Activated naive CD4-positive, alpha-beta T cell treated with anti-CD3 and anti-CD28 coated beads, Interleukin-2, amount 50 U/mL, for 16 hours (primary cell): ENCODE measurements at places on chromosomes 2 and 18.

- DNase-seq = no peak
Observed at GRCh38 chr2:12424809-12425208, 291.9 kb upstream of the TRIB2 start.

DNA sequence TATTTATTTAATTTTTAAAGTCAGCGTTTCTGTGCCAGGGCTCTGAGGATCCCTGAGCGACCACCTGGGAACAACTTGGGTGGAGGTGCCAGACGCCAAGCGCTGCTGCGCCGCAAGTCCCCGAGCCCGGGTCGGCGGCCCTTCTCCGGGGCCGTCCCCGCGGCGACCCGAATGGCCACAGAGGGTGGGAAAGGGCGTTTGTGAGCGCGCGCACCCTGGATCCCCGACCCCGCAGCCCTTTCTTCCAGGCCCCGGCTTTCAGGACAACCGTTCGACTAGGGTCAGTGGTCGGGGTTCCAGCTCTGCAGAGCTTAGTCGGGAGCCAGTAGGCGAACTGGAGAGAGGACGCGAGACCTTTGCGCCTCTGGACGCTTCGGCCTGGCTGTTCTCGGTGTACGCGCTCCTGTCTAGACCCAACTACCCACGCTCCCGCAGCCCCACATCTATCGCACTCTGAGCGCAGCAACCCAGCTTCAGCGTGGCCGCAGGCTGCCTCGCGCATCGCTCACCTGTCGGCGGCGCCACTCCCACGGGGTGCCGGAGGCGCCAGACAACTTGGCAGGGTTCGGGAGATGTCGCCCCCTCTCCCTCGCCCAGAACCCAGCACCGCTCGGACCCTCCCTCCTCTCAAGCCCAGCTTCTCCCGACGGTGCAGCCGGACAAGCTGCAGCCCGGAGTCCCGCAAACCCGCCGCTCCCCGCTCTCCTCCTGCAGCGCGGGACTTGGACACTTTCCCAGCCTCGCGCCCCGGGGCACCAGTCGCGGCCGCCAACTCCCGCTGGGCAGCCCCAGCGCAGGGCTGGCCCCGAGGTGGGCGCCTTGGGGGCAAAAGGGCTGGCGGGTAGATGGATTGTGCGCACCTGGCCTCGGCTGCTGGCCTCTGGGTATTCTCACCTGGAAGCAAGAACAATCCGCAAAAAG lies 758 bp downstream of the LYPD1 start:
- no peak for DNase-seq

GRCh38 chr2:70596739-70597138 lies 43.1 kb upstream of the TGFA start:
- DNase-seq = no peak

DNA sequence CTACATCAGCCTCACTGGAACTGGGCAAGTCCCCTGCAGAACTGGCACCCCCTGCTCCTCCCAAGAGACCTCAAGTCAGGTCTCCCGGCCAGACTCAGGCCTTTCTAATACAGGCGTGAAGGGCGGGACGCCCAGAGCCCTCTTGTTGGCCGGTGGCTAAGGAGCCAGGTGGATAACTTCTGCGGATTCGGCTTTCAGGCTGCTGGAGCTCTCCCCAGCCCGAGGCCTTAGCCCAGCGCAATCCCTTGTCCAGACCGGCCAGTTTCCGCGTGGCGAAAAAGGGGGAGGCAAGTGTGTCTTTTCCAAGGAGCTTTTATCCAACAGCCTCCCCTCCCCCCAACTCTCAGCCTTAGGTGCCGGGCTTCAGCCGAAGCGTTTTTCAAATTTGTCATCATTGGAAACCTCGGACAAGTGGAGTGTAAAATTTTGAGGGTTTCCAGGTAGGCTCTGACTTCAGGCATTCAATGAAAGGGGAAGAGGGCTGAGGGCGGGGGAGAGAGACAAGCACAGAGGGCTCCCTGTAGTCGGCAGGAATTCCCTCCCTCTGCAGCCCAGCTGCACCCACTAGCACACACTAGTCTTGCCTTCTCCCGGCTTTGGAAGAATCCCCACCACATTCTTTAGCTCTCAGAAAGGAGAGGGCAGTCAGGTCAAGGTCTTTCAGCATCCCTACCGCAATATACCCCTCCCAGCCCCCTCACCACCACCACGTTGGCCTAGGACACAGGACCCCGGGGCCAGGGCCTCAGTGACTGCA lies 9.5 kb upstream of the SATB2 start:
- DNase-seq = no peak

GRCh38 chr2:68742626-68743415 lies 8.2 kb downstream of the ARHGAP25 start:
- DNase-seq = no peak

- no peak for DNase-seq
Observed at GRCh38 chr2:133713049-133713580, 144.9 kb upstream of the NCKAP5 start.

- DNase-seq = no peak
Observed at GRCh38 chr2:230226051-230226551, 565 bp downstream of the SP140 start.

DNA sequence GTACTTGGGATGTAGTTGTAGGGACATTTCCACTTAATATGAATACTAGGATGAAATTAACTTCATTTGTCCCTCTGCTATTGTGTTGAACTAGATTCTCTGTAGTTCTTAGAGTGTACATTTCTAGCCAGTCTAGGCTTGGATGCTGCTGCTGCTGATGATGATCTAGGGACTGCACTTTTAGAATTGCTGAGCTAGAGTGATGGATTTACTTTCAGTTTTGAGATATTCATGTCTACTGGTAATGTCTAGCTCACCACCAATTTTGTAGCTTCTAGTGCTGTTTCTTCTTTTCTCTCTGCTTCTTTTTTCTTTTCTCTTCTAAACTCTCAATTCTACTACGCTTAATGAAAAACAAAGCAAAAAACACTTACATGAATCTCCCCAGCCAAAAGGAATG lies 49.4 kb downstream of the MRPS9 start:
- DNase-seq = no peak

GRCh38 chr2:191832668-191833067 lies 14.2 kb downstream of the CAVIN2 start:
- no peak for DNase-seq

- DNase-seq = peak; percentile 13
Observed at GRCh38 chr2:105328281-105329196, 996 bp downstream of the TGFBRAP1 start.

DNA sequence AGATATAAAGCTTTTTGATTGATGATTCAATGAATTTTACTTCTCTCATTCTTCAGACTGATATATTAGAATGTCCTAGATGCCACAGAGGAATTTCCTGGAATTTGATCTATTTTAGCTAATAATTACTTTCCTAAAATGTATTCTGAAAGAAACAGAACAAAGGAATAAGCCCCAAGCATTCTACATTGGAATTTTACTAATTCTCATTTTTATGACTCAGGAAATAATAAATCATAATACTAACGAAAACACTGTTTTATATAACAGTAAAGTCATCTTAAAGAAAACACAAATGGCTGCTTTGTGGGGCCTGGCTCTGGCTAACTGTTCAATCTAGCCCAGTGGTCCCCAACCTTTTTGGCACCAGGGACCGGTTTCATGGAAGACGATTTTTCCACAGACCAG lies 68.6 kb upstream of the LPIN2 start:
- no peak for DNase-seq

DNA sequence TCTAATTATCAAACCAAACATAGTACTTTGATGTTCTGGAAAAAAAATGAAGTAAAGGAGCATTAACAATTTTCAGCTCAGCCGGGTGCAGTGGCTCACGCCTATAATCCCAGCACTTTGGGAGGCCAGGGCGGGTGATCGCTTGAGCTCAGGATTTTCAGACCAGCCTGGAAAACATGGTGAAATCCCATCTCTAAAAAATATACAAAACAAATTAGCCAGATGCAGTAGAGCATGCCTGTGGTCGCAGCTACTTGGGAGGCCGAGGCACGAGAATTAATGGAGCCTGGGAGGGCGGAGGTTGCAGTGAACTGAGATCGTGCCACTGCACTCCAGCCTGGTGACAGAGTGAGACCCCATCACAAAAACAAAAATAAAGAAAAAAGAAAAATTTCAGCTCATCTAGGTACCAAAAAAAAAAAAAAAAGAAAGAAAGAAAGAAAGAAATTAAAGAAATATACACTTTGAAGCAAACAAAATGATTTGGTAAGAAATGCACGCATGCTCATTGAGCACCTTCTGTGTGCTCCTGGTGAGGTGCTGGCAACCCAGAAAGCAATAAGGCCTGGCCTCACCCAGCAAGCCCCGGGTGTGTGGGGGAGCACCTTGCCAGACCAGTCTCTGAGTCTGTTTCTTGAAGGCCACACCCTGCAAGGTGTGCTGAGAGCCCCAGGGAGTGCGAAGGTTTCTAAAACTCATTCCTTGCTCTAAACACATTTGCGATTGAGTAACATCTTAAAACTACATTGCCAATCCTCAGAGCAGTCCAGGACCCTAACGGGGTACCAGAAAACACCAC lies 133.5 kb downstream of the TFCP2L1 start:
- no peak for DNase-seq

DNA sequence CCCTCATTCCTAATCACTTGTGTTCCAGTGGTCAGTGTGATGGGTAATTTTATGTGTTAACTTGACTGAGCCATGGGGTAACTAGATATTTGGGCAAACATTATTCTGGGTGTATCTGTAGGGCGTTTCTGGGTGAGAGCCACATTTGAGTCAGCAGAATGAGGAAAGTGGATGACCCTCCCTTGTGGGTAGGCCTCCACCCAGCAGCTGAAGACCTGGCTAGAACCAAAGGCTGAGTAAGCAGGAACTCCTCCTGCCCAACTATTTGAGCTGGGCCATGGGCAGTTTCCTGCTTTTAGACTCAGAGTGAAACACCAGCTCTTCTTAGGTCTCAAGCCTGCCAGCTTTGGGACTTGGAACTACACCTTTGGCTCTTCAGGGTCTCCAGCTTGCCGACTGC lies 141.8 kb downstream of the ACKR3 start:
- no peak for DNase-seq

DNA sequence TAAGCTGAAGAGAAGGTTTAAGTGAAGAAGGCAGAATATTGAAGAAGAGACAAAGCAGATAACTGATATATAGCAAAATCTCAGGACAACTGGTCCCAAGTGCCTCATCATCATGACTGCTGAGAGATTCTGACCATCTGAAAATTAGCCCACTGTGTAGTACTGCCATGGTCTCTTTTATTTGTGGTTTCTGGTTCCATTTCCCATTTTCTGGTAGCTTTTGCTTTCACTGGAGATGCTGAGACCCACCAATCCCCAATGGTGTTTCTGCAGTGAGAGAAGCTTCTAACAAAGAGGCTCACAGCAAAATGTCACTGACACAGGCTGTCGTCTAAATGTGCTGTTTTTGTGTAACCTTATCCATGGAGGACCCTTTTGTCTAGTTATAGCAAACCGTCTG lies 79.5 kb downstream of the TMEM163 start:
- no peak for DNase-seq

DNA sequence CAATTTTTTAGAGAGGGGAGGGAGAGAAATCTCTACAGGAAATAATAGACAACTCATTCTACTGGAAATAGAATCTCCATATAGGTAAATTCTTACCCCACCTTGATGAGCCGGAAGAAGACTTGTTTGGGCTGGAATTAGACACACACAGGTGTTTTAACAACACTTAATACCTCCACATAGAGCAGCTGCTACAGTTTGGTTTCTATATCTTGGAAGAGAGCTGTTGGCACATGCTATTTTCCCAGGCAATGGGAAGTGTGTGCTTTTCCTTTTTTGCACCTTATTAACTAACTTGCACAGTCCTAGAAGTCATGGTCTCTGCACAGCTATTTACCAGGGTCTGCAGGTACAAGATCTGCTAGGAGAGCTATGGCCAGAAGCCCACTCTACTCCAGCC lies 73.7 kb downstream of the SATB2 start:
- DNase-seq = no peak

DNA sequence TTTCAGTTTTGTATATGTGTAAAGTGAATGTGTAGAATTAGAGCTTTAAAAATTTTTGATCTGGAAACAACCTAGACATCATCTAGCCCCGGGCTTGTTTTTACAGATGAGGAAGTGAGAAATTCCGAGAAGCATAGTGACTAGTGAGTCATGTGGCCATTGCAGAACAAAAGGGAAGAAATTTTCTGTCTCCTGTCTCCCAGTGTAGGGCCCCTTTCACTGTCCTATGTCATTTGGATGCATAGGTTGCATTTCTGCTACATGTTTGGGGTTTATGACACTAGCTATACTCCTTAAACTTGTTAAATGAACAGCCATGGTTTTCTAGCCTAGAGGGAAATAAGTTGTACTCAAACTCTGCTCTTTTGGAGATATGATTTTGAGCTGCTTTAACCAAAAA lies 84.6 kb downstream of the PLCL1 start:
- DNase-seq = no peak

DNA sequence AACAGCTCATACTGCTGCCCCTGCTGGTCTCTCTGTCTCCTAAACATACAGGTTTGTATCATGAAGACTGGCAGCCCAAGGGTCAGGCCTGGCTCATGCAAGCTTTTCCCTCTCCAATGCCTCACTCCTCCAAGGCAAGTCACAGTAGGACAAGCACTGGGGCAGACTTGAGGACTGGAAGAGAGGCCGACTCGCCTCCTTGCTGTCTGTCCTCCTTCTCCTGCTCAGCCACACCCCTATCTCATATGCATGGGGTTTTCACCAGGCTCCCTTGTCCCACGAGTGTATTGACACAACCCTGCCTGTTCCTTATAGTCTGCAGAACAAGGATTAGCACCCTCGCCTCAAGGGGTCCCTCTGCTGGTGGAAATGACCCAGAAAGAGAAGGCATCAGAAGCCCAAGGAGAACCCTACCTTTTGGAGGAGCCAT lies 223.7 kb downstream of the SOX11 start:
- DNase-seq = no peak

DNA sequence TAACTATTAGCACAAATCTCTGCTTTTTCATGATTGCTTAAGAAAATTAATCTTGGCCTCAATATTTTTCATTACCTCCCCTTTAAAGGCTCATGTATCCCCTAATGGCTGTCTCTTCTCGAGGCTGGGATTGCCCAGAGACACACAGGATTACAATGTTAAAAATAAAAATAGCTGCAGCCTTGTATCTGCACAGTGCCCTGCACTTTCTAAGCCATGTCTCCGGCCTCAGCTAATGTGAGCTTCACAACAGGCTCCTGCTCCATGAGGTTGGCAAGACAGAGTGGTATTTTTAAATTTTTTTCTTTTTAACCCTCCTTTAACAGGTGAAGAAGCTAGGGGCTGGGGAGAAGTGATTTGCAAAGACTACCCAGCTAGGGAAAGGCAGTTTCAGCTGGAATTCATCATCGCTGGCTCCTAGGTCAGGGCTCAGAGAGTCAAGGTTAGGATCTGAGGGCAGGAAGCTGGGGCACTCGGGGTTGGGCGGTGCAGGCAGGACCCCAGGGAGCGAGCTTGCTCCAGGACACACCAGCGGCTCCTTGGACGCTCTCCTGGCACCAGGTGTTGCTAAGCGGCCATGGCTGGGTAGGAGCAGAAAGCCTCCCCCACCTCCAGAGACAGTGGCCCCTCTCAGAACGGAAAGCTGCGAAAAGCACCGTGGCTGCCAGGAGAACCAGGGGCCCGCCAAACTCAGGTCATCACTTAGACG lies 135.6 kb downstream of the SMAD2 start:
- DNase-seq = no peak

GRCh38 chr2:12032975-12033374 lies 286.5 kb downstream of the LPIN1 start:
- DNase-seq = no peak

GRCh38 chr18:45849529-45849928 lies 24.1 kb downstream of the SIGLEC15 start:
- DNase-seq = no peak
